ENCODE measurements at places on chromosomes 12 and 14.

DNA sequence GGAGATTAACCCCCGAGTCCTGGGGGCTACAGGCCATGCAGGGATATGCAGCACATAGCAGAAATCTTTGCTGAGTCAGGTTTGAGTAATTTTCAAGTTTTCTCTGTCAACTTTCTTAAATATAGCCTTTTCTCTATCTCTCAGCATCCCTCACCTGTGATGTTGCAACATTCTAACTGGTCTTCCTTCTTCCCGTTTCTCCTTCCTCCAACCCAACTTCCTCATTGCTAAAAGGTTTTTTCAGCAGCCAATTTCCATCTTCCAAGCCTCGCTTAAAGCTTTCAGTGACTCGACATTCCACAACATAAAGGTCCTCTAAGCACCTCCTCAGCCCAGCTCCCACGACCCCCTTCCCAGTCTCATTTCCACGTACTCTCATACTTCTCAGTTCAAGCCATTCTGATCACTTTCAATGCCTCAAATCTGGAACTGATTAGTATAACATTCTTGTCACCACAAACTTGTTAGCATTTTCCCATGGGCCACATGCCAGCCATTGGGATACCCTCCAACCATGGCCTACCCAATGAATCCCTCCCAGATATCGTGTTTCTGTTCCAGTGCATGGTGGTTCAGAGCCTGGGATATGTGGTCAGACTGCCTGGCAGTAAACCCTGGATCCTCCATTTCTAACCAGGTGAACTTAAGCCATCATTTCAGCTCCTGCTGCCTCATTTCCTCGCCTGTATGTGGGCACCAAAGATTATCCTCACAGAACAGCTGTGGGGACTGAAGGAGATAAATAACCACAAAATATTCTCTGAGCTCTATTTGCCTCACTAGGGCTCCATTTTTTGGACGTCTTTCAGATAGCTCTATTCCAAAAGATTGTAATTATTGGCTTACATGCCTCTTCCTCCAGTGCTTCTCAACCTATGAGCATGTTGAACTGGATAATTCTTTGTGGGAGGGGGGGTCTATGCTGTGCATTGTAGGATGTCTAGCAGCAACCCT, 65.8 kb downstream of the KCNK10 start:
- DNase-seq: no peak

DNA sequence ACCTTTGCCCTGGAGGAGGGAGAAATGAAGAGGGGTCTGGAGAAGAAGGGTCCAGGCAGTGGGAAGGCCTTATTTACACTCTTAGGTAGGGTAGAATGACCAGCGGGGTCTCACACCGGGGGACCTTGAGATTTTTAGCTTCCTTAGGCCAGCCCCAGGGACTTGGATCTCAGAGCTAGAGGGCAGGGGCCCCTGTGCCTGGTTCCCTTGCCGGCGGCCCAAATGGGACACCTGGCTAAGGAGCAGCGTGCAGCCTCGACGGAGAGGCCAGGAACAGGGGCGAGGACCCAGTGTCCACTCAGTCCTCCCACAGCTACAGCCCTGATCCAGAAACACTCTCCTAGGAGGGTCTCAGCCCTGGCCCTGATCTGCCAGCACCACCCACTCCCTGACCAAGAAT, 41.8 kb downstream of the DIO3 start:
- DNase-seq: no peak

GRCh38 chr12:97167598-97167997, 260.5 kb downstream of the NEDD1 start:
- DNase-seq: no peak

GRCh38 chr12:48184549-48184922, 1.1 kb downstream of the CCDC184 start:
- DNase-seq: no peak

DNA sequence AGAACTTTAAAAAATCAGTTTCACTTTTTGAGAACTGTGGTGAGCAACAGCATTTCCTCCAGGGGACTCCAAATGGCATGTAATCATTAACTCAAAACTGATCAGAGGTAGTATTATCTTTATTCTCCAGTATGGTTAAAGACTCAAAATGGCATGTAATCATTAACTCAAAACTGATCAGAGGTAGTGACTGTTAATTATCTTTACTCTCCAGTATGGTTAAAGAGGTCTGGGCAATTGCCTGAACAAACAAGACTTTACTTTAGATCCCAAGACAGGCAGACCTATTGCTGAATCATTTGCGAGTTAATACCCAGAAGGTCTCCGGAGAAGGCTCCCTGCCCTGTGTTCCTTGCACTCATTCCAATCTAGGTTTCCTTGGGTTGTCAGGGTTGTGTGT, 6.6 kb upstream of the ACADS start:
- no peak for DNase-seq

DNA sequence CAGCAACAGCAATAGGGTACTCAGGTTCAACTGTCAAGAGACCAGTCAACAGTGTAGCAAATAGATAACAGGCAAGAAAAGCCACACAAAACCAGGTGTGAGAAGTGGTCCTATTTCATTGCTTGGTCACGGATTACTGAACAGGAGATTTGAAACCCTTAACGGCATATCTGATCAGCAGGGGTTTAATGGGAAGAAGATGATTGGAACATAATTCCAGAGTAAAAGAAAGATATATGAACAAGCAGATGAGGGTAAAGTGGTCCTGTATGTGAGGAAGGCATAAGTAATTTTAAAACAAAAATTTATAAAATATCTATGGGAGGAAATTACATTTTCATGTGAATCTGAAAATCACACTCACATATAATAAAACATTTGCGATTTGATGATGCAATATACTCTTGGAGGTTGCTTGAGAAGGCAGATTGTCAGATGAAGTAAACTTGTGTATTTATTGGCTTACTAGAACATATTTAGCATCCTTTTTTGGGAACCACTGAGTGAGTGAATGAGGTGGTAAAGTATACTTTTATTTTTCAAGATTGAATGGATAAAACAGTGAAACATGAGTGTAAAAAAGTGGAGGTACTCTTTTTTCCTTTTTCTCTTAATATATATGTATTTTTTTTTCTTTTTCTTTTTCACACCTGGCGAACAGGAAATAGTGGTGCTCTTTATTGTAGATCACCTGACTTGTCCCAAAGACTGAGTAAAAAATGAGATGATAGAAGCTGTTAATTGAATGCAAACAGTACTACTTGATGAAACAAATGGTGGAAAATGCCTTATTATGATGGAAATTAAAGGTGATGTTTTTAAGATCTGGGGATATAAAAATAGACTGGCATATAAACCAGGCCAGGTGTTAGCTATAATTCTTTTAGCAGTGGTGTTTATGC, 21.6 kb upstream of the SDR39U1 start:
- no peak for DNase-seq

DNA sequence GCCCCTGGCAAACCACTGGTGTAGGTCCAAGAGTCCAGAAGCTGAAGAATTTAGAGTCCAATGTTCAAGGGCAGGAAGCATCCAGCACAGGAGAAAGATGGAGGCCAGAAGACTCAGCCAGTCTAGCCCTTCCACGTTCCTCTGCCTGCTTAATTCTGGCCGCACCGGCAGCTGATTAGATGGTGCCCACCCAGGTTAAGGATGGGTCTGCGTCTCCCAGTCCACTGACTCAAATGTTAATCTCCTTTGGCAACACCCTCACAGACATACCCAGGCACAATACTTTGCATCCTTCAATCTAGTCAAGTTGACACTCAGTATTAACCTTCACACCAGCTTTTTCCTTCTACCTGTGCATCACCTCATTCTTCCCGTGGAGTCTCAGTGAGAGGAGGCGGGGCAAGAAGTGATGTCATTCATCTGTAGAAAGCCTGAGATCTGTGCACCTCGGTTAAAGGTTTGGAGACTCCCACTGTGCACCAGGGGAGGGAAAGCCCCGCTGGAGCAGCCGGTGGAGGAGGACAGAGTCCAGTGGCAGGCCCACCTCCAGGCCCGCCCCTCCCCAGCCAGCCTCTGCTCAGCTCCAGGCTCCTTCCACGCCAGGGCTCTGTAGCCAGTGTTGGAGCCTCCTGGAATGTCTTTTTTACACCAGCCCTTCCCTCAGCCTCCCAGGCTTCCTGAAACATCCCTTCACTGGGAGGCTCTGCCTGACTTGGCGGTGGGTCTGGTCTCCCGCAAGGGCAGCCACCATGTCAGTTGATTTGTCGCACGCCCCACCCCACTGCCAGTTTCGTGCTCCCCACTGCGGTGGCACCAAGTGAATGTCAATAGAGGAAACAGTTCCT, 80.1 kb upstream of the DYNC1H1 start:
- no peak for DNase-seq

- no peak for DNase-seq
Observed at GRCh38 chr12:116808113-116809105, 70.3 kb downstream of the RNFT2 start.

GRCh38 chr12:40650038-40650704, 42.1 kb upstream of the CNTN1 start:
- no peak for DNase-seq

DNA sequence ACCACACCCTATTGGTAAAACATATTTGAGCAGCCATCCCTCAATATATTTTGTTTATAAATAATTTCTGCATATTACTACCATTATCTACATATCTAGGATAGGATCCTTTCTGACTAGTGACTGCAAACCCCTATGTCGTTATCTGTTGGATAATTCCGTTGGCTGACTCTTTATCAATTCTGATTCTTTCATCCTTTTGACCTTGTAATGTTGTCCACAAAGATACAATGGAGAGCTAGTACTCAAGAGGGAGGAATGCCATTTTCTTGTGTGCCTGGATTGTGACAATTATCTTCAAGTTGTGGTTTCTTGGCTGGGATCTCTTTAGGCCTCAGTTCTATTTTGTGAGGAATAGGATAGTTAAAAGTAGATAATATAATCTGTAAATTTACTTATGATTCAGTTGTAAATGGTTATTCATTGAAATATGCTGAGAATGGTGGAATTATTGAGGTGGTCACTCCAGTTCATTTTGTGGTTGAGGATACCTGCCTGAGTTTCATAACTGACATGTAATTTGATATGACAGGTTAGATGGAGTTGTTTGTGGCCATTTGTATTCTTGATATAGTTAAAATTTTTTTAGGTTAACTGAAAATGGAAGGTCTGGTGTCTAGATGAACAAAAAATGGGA, 10.1 kb downstream of the CHST11 start:
- no peak for DNase-seq

All from stimulated activated CD8-positive, alpha-beta memory T cell treated with anti-CD3 and anti-CD28 coated beads, Interleukin-4, amount 100 ng/mL, for 4 hours (primary cell).